BE2C (cell line): ENCODE measurements at places on chromosomes 5 and 9.

DNA sequence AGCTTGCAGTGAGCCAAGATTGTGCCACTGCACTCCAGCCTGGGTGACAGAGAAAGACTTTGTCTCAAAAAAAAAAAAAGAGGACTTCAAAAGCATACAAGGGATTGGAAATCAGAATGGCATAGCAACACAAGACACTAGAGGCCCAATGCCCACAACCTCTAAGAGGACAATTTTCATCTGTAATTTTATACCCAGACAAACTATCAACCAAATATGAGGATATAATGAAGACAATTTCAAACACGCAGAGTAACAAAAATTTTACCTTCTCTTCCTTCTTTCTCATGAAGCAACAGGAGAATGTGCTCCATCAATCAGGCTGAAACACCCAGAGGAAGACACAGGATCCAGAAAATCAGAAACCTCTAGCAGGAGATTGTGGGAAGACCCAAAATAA, 46.8 kb downstream of the GCNT4 start:
- no peak for DNase-seq

DNA sequence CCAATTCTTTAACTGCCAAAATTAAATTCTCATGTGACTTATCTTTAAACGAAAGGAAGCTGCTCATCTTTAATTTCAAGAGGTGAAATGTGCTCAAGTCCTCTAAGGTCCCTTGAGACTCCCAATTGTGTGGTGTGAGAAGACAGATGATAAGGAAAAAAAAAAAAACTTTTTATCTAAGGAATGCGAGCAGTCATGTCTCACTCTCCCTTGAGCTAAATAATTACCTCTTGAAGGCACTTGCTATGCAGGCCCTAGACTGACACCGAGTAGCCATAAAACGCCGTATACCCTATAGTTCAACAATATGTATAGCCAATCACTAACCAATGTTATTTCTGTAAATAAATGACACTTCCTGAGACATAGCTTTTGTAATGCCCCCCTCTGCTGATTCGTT, 1.5 kb upstream of the DTWD2 start:
- DNase-seq = no peak

- no peak for DNase-seq
Observed at GRCh38 chr5:80037366-80037765, 2.2 kb downstream of the THBS4 start.

DNA sequence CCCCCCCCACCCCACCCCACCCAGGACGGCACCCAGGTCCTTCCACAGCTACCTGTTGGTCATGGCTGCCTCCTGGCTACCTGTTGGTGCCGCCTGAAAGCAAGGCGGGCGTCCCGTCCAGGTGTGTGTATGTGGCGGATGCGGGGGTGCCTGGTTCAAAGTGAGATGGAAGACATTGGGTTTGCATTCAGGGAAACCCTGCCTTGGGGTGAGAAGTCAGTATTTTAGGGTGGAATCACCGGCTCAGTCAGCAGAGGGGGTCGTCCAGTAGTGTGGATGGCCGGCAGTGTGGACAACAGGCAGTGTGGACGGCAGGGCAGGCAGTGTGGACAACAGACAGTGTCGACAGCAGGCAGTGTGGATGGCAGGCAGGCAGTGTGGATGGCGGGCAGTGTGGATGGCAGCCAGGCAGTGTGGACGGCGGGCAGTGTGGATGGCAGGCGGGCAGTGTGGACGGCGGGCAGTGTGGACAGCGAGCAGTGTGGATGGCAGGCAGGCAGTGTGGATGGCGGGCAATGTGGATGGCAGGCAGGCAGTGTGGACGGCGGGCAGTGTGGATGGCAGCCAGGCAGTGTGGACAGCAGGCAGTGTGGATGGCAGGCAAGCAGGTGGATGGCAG, 28.0 kb downstream of the NKD2 start:
- DNase-seq = peak; percentile 9

- no peak for DNase-seq
Observed at GRCh38 chr9:76926846-76927245, 20.9 kb upstream of the PRUNE2 start.
